ENCODE measurements at places on chromosomes 12 and 14.

DNA sequence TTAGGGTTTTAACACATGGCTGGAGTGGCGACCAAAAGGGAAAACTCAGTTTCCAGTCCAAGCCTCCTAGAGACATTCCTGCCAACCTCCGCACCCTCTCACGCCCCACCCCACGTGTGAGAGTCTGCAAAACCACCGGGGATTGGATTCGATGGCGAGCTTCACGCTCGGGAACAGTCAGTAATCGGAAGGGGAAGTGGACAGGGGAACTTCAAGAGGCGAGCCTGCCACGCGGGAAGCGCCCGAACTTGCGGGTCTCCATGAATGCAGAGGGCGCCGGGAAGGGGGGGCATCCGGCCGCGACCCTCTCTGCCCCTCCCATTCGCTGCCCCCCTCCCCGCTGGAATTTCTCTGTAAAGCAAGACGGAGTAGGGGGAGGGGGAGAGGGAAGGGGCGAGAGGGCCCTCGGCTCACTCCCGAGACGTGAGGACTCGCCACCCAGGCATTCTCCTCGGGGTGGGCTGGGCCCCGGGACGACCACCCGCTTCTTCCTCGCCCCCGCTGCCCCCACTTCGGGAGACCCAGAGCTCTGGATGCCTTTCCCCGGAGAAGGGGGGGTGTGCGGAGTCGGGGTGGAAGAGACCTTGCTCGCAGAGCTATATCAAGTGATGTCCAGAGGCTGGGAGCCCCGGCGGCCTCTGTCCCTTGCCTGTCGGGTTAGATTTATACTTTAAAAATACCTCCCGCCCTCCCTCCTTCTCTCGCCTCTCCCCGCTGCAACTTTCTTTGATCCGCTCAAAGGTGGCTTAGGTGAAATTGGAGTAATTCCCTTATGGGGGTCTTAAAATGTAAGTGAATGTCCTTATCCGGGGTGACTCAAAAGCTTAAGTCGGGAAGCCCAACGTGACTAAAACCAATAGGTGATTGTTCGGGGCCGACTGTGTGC, 2.5 kb upstream of the CCND2 start:
- DNase-seq: peak; percentile 50

- no peak for DNase-seq
These were observed 170.7 kb upstream of the E2F7 start for GRCh38 chr12:77236066-77236465.

GRCh38 chr12:176321-177181, 37.4 kb downstream of the SLC6A12 start:
- no peak for DNase-seq

GRCh38 chr12:68805592-68806120, 2.3 kb upstream of the MDM2 start:
- no peak for DNase-seq

DNA sequence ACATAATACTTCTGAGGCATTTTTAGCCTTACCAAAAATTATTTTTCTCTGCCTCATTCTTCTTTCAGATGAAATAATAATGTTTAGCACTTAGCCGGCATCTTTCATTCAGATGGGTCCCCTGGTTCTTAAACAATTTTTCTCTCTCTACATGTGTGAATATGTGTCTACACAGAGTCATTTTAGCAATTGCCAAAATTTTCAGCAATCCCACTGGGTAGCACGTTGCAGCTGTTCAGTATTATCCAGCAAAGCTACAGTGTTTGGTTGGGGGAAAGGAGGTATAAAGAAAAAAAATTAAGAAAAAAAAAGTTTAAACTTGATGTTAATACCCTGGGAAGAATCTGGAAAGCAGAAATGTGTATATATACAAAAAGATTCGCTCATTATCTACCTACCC, 160.5 kb upstream of the TRHDE start:
- DNase-seq: no peak

- DNase-seq: no peak
These were observed 229.6 kb upstream of the NAV3 start for GRCh38 chr12:77601069-77601468.

- DNase-seq: no peak
These were observed 35.5 kb upstream of the PRPF39 start for GRCh38 chr14:45048385-45048784.

- DNase-seq: no peak
These were observed 26.6 kb upstream of the NFYB start for GRCh38 chr12:104164634-104165033.

DNA sequence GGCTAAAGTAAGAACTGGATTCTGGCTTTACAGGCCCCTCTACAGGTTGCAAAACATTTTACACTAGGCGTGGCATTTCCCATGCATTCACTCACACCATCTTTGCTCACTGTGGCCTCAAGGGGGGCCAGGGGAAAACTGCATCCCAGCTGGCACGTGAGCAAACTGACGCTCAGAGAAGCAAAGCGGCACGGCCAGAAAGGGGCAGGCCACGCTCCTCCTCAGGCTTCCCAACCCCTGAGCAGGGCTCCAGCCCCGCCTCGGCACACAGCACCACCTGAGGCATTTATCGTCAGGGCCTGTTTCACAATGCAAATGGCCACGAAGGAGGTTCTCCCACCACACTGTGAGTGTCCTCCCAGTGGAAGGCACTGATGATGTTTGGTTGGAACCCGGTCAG, 90.8 kb downstream of the BCL11B start:
- DNase-seq: no peak

GRCh38 chr12:8905546-8905945, 8.8 kb upstream of the PHC1 start:
- no peak for DNase-seq

- DNase-seq: no peak
These were observed 231.6 kb downstream of the CACNA1C start for GRCh38 chr12:2284321-2284813.

DNA sequence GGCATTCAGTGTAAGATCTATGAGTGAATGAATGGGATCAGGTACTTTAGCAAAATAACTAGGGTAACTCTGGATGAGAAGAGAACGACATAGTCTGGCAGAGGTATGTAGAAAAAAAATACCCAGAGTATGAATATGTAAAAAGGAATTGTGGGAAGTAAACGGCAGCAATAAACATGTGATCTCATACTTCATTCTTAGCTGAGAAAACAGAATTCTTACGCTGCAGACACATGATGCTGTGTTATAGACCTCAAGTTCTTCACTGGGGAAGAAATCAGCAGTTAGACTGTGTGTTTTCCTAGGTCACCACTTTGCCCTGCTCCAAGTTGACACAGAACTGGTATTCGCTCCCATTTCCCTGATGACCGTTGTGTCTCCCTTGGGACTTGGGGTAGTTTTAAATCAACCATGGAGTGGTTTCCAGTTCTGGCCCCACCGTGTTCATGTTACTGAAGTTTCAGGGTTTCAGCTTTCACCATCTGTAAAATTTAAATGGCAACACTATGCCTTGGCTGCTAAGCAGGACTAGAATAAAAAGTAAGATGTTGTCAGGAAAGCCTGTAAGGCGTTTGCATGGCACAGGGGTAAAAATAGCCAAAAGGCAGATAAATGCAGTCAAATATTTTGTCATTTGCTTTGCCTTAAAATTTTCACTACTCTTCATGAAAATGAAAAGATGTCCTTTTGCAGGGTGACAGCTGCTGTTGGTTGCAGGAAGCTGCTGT, 223.7 kb downstream of the PELI2 start:
- DNase-seq: no peak

- DNase-seq: no peak
These were observed 199.9 kb upstream of the RTL1 start for GRCh38 chr14:101103321-101103901.

- no peak for DNase-seq
These were observed 29.5 kb downstream of the PHETA1 start for GRCh38 chr12:111339321-111339938.

DNA sequence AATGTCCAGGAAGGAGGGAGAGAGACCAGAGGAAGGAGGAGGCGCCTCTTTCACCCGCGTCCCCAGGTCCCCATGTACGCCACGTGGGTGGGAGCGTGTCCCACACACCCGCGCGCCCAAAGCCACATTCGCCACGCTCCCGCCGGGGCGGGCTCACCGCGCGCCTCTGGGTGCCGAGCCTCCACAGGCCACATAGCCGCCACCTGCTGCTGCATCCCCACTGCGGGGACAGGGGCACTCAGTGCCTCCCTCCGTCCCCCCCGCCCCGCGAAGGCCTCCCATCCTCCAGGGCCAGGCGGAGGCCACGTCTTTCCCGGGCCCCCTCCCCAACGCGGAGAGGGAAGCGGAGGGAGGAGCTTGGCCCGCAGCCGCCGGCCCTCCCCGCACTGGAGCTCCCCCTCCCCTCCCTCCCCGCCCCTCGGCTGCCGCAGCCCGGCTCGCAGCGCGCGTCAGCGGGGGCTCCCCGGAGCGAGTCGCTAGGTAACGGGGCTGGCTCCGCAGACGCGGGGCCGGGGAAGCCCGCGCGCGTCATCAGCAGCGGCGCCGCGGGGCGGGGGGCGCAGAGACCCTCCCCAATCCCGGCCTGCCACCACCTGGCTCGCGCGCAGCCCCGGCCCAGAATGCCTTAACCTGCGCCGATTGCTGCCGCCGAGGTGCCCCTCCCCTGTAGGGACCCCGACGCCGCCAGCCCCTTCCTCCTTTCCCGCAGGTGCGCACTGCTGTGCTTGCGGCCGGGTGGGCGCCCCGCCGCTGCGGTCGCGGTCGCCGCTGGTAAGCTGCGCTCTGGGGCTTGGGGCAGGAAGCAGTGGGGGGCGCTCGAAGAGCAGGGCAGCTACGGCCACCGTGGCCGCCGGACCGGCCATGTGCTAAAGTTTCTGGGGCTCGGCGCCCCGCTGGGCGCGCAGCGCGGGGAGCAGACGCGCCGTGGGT, 536 bp upstream of the TUNAR start:
- no peak for DNase-seq

DNA sequence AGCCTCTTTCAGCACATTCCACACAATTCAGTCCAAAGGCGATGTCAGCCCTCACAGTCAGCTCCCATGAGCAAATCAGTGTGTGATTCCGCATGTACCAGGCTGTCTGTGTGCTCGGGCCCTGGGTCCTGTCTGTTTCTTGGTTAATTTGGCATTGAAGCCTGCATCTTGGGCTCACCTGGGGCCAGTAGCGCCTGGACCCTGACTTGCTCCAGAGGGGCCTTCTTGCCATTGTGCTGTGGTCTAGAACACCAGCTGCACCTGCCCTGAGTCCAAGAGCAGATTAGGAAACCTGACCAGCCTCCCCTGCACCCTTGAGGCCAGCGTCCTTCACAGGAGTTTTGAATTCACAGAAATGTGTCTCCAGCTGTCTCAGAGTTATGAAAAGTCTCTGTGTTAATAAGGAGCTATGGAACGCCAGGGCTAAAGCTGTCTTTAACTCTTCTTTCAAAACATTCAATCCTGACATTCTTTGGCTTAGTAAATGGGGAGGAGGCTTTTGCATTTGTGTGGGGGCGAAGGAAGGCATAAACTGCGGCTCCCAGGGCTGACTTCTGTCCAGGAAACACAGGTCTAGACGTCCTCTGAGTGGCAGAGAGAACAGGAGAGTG, 102.2 kb downstream of the ARF6 start:
- no peak for DNase-seq

DNA sequence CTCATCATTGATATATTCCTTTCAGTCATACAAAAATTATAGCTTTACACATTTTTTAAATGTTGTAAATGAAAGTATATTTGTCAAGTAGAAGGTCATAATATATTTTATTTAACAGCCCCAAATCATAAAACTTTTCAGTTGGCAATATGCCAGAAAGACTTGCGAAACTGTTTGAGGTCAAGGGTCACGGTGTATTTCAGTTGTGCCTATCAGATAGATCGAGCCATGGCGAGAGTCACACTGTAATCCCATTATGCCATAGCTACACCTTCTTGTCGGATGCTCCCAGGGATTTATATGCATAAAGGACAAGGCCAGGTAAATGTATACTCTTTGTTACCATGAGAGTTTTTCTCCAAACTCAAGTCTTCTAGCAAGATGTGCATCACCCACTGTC, 26.7 kb upstream of the G2E3 start:
- DNase-seq: no peak

- peak; percentile 90 for DNase-seq
These were observed 10.1 kb downstream of the NDRG2 start for GRCh38 chr14:21014761-21015190.

DNA sequence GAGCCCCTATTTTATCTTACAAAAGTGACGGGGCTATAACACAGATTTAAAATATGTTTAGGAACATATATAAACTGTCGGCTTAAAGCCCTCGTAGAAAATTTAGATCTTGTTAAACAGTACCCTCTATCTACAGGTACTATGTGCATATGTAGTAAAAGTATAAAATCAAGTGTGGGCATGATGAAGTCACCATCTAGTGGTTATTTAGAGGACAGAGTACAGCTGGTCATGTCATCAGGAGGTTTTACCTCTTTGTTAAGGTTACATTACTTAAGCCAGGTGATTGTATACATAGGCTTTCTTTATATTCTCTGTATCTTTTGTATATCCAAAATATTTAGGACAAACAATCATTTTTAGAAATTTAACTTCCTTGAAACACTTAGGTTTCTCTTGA, 18.2 kb upstream of the TNS2 start:
- no peak for DNase-seq

- no peak for DNase-seq
These were observed 135.4 kb downstream of the ZFP36L1 start for GRCh38 chr14:68657300-68658028.

- no peak for DNase-seq
These were observed 111.0 kb downstream of the TRAFD1 start for GRCh38 chr12:112236386-112236785.

DNA sequence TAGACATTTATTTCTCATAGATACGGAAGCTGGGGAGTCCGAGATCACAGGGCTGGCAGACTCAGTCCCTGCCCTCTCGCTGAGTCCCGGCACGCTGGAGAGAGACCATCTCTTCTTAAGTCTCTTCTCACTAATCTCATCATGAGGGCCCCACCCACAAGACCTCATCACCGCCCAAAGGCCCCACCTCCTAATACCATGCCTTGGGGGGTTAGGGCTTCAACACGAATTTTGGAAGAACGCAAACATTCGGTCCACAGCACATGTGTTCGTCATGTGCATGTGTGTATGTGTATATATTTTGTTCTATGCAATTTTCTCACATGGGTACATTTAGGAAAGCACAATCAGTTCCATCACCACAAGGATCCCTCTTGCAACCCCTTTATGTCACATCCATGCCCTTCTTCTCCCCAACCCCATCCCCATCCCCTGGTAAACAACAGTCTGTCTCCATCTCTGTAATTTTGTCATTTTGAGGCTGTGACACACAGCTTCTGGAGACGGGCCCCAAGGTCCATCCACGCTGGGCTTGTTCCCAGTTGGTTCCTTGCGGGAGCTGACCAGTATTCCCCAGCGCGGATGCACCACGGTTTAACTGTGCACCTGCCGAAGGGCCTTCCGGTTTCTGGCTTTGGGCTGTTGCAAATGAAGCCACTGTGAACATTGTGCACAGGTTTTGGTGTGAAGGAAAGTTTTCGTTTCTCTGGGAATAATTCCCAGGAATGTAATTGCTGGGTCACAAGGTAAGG, 317.5 kb upstream of the DIO3 start:
- no peak for DNase-seq

DNA sequence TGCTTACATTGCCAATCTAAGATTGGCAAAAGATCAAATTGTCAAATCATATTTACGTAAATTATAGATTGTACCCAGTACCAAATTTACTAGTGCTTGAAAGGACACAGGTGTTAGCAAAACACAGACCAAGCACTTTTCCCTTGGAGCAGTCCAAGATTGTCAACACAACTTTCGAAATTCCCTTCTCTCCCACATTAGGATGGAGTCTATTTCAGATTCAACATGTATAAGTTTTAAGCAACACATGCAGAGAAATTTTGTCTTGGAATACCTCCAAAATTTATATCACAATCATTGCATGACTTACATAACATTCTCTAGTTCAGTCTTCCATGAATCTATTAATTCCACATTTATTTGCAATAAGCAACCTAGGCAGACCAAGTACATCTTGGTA, 74.9 kb upstream of the SLCO1C1 start:
- DNase-seq: no peak

- no peak for DNase-seq
These were observed 128.0 kb downstream of the GPR135 start for GRCh38 chr14:59337141-59337611.
